ENCODE measurements at places on chromosomes 11 and 22.

DNA sequence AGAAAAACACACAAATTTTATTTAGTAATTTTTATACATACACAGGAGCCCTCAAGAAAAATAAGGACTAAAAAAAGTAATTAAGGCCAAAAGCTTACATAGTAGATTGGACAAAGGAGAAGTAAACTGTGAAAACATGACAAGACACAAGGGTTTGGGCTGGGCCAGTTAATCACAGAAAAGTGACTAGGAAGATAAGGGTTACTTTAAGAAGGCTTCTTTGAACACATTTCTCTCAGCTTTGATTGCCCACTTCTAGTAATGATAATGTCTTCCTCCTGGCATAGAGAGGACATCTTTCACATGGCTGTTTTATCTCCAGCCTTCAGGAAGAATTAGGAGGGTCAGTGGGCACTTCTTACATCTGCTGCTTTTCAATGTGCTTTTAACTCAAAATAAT lies 3.4 kb downstream of the RNF141 start:
- no peak for DNase-seq

- DNase-seq = no peak
These were observed 9.7 kb upstream of the THY1 start for GRCh38 chr11:119432484-119433357.

- DNase-seq = no peak
These were observed 28.6 kb downstream of the RIBC2 start for GRCh38 chr22:45442116-45442515.

GRCh38 chr11:22567759-22568158 lies 57.9 kb downstream of the FANCF start:
- no peak for DNase-seq

GRCh38 chr11:37115963-37116362 lies 517.9 kb upstream of the RAG2 start:
- no peak for DNase-seq

GRCh38 chr11:95562196-95562921 lies 227.2 kb downstream of the FAM76B start:
- no peak for DNase-seq

GRCh38 chr11:81449588-81450156 lies 1284.0 kb downstream of the FAM181B start:
- no peak for DNase-seq

- peak; percentile 19 for DNase-seq
These were observed 129.9 kb upstream of the TTC12 start for GRCh38 chr11:113184498-113184897.

DNA sequence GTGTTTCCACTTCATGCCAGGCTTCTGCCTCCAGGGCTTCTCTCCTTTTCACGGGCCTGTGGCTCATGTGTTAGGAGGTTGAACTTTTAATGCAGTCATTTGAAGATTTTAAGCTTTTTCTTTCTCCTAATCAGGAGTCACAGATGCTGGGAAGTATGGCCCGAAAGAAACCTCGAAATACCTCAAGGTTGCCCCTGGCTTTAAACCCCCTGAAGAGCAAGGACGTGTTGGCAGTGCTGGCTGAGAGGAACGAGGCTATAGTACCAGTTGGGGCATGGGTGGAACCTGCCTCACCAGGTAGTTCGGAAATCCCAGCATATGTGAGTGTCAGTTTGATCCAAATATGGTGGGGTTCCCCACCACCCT lies 571 bp downstream of the CCDC15 start:
- DNase-seq = no peak

DNA sequence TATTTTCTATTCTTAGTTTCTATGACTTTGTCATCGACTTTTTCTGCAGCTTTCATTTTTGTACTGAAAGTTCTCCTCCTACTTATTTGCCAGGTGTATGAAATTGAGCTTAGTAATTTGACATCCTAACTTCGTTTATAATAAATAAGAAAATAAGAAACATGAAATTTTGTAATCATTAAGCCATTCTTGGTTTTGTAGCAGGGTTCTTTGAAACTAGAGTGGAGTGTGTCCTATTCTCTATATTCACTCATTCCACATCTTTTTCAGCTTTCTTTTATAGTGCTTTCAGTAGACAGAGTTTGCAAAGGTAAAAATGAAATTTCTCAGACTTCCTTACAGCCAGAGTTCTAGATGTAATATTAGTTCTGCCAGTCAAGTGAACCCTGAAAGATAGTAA lies 47.8 kb downstream of the FANCF start:
- no peak for DNase-seq

DNA sequence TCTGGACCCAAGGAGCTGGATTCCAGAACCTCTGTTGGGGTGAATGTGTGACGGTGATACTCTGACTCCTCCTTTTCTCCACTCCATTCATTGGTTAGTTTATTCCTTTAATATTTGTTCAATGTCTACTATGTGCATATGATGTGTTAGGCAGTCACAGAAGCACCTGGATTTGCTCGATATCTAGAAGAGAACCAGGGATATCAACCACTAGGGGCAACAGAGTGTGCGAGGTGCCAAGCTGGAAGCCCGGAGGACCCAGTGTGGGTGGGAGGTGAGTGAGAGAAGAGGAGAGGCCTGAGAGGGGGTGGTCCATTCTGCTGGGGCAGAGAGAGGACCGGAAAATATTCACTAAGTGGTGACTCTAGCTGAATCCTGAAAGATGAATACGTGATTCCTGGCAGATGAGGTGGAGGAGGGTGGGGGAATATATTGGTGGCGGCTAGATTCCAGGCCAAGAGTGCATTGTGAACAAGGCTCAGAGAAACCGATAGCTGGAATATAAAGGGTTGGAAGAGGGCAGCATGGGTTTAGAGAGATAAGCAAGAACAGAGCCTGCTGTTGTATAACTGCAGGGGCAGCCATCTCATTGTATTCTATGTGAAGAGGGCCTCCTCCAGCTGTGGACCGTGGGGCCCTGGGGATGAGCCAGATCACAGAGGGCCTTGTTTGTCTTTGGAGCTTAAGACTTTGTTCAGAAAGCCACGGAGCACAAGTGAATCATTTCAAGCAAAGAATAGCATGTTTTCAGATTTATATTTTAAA lies 6.9 kb upstream of the TIMP3 start:
- no peak for DNase-seq
